IMR-90 (cell line): ENCODE measurements at places on chromosomes 1 and 21.

GRCh38 chr1:60866917-60867531 is 215.3 kb upstream of the NFIA start:
- no peaks in the 10 kb centered on the region for H3K27me3 ChIP-seq
- H3K27ac ChIP-seq: no peak overlapping the region
- no peaks in the 10 kb centered on the region for H3K36me3 ChIP-seq
- no peak for DNase-seq

DNA sequence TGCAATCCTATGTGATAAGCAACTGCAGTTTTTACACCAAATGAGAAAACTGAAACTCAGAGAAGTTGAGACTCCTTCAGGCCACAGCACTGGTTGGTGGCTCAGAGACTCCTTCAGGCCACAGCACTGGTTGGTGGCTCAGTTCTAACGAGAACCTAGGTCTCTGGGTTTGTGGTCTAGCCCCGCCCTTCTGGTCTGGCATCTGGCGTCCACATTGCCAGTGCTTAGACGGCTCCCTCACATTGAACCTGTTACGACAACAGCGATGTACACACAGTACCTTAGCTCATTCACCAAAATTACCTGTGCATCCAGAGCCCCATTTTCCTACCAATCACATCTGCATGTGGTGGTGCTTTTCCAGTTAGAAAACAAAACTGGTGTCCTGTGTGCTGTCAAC is 66.1 kb downstream of the NID1 start:
- no peak overlapping the region for H3K4me3 ChIP-seq
- H3K4me1 ChIP-seq: peaks cover 10% of the 10 kb centered on the region
- DNase-seq: no peak
- H3K27me3 ChIP-seq: no peaks in the 10 kb centered on the region

GRCh38 chr1:59685101-59685500 is 129.6 kb upstream of the HOOK1 start:
- H3K27me3 ChIP-seq: no peaks in the 10 kb centered on the region; the same call in none of the 2 replicates
- H3K36me3 ChIP-seq: no peaks in the 10 kb centered on the region
- no peak for DNase-seq
- no peak overlapping the region for H3K27ac ChIP-seq
- H3K4me3 ChIP-seq: no peak overlapping the region

GRCh38 chr1:22075718-22076117 is 23.2 kb downstream of the CDC42 start:
- no peak overlapping the region for H3K4me3 ChIP-seq
- peaks cover 14% of the 10 kb centered on the region for H3K36me3 ChIP-seq
- H3K27ac ChIP-seq: no peak overlapping the region
- no peaks in the 10 kb centered on the region for H3K27me3 ChIP-seq
- no peak for DNase-seq
- peaks cover 18% of the 10 kb centered on the region for H3K4me1 ChIP-seq

- H3K27me3 ChIP-seq: no peaks in the 10 kb centered on the region
- H3K27ac ChIP-seq: peak overlapping the region; percentile 78
- peak overlapping the region; percentile 71 for H3K4me3 ChIP-seq
- DNase-seq: no peak
- H3K4me1 ChIP-seq: peaks cover 20% of the 10 kb centered on the region
- H3K36me3 ChIP-seq: peaks cover 9% of the 10 kb centered on the region
Measured at GRCh38 chr1:156081917-156082308, 352 bp downstream of the MEX3A start.

DNA sequence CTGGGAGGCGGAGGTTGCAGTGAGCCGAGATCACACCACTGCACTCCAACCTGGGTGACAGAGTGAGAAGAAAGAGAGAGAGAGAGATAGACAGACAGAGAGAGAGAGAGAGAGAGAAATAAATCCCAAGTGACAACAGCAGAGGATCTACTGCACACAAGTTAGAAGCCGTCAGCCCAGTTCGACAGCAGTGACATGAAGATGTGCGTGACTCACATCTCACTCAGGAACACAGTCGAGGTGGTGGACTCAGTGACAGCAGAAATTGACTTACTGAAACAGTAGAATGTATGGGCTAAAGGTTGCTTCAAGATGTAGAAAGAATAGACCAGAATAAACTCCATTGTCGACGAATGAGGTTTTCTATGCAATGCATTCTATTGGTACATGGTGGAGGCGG is 77.0 kb upstream of the KRTAP19-8 start:
- H3K36me3 ChIP-seq: no peaks in the 10 kb centered on the region
- H3K4me1 ChIP-seq: peaks cover 5% of the 10 kb centered on the region; the same call in 1 of the 2 replicates
- H3K27ac ChIP-seq: no peak overlapping the region
- no peak for DNase-seq
